ENCODE measurements at places on chromosomes 2 and 18. TPM values are rescaled to one million over a fixed set of nuclear protein-coding genes. Genes with fewer than 3 reads are reported as not detected.

- no peak for DNase-seq
Observed at GRCh38 chr2:188130317-188130716, 161.4 kb upstream of the GULP1 start.

- no peak for DNase-seq
Observed at GRCh38 chr2:237223201-237223861, 137.6 kb downstream of the COPS8 start.

DNA sequence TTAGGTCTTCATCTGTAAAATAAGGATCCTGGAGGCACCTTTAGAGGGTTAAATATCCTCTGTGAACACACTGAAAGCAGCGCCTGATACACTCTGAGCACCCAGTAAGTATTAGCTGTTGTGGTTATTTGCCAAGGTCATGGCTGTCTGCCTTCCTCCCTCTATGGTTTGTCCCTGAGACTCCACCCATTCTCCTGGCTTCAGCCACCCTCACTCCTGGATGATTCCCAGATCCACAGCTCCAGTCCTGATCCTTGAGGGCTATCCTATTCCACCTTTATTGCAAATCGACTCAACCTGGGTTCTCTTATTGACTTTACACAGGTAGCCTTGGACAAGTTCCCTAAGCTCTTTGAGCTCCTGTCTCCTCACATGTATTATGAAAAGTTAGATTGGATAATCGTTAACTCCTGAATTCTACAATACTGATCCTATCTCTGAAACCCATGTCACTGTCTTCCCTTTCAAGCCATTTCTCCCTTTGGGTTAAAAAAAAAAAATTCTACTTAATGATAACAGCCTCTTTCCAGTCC is 162.3 kb downstream of the LAMA3 start:
- no peak for DNase-seq

DNA sequence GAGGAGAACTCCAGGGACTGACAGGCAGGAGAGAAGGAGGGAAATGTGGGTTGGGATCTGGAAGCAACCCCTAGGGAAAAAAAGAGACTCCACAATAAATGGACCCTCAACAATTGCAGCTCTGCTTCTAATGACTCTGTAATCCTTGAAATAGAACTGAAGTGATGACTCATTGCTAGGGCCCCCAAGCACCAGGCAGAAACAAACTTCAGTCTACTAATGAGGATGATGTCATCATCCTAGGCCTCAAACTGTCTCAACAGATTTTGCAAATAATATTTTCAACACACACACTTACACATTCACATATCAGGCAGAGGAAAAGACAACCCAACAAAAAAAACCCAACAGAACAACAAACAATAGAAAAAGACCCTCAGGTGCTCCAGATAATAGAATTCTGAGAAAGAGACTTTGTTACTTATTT is 143.3 kb downstream of the HDAC4 start:
- no peak for DNase-seq

GRCh38 chr2:63189026-63189425 is 138.4 kb downstream of the OTX1 start:
- DNase-seq: no peak

DNA sequence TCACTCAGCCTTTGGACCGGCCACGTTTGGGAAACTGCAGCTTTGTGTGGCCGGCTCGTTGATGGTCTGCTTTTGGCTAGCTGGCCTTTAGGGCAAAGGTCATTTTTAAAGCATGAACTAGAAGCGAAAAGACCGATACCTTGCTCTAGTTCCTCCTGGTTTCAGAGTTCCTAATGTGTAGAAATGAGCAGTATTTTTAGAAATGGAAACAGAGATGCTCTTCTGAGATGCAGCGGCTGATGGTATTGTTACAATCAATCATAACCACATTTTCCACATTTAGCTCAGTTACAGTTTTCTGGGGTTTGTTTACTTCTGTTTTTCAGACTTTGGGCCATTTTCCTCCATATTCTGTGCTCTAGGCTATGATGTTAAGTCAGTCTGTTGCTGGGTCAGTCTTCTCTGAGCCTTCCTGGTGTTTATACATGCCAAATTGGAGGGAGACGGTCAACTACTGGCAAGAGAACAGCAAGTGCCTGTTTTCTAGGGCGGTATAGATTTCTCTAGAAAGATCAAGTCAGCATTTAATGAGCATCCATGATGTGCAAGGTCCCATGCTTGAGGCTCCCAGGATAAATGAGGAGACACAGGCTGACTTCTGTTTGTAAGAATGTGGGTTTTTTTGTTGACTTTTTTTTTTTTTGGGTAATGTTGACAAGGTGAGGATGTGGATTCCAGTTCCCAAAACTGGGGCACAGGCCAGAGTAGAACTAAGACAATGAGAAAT is 28.0 kb downstream of the RNF144A start:
- DNase-seq: no peak

GRCh38 chr2:25743132-25743830 is 69.9 kb upstream of the DTNB start:
- no peak for DNase-seq

DNA sequence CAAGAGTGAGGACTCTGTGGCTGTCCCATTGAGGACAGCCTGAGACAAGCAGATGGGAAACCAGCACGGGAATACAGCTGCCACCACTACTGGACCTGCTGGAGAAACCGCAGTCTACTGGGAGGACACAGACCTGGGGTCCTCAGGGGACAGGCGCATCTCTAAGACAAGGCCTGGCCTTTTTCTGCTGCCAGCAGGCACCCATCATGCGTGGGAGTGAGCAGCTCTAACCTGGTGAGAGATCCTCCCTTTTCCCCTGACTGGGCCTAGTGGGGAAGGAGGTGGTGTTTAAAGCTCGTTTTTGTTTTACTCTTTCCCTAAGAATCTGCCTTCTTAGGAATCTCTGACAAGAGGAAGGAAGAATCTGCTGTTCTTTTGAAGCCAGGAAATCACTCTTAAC is 36.6 kb downstream of the CYRIA start:
- DNase-seq: no peak

- no peak for DNase-seq
Observed at GRCh38 chr18:8730080-8730827, 24.9 kb downstream of the MTCL1 start.

DNA sequence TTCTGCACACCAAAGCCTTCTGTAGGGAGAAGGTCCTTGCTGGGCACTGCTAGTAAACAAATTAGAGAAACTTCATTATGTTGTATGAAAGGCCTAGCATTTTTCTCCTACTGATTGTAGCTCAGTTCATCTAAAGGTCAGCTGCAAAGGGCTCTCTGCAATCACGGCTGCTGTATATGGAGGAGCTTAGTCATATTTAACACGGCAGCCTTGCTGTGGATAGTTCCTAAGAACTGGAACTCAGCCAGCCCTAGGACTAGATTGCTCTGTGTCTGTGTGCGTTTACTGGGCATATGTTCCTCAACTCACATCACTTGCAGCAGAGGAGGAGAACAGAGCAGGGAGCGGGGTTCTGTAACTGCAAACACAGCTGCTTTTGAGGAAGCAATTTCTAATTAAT is 1103.9 kb upstream of the KLHL29 start:
- no peak for DNase-seq

DNA sequence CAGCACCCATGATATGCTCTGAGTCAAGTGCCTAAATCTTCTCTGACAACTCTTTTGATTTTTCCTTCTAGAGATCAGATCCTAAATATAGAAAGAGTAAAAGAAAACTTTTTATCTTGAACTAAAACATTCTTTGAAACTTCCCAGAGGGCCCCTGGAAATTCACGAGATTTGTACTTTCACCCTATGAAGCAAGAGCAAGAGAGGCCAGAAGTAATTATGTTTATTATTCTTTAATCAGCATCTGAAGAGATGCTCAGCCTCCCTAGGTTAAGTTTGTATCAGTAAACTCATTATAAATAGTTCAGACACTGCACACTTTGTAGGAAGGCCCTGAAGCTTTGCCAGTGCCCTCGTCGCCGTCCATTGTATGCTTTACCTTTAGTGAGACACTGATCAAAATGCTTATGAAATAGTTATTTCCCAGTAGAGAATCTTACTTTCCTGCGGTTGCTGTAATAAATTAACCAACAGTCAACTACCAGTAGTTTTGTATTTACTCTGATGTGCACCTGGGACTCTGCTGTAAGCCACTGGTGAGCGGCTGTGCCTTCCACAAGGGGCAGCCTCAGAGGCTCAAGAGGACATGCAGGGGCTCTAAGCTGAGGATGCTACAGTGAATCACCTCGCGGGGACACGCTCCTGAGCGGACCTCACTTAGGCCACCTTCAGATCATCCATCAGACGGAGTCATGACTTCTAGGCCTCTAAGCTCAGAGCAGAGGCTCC is 71.9 kb downstream of the BIN1 start:
- no peak for DNase-seq

- DNase-seq: no peak
Observed at GRCh38 chr18:23893653-23894052, 120.9 kb upstream of the TTC39C start.

GRCh38 chr2:24214880-24215279 is 40.0 kb downstream of the FAM228A start:
- no peak for DNase-seq

Gene IL36RN
- polyA plus RNA-seq: not detected

Gene RAD51AP2
- 0.07 TPM for polyA plus RNA-seq

Gene CLHC1
- 19.1 TPM for polyA plus RNA-seq

Gene SP140
- 0.74 TPM for polyA plus RNA-seq

Gene CCBE1
- 34.8 TPM for polyA plus RNA-seq

Gene ECEL1
- 7.8 TPM for polyA plus RNA-seq

Gene FOXI3
- polyA plus RNA-seq: 0.12 TPM
